Motor neuron (in vitro differentiated cells): ENCODE measurements at places on chromosomes 2 and 18. TPM values are rescaled to one million over a fixed set of nuclear protein-coding genes. Genes with fewer than 3 reads are reported as not detected.

The AQP12A gene
- total RNA-seq, result not detected in 2 replicates

The RAB12 gene
- 19.5 and 20.4 TPM in 2 replicates for total RNA-seq

DNA sequence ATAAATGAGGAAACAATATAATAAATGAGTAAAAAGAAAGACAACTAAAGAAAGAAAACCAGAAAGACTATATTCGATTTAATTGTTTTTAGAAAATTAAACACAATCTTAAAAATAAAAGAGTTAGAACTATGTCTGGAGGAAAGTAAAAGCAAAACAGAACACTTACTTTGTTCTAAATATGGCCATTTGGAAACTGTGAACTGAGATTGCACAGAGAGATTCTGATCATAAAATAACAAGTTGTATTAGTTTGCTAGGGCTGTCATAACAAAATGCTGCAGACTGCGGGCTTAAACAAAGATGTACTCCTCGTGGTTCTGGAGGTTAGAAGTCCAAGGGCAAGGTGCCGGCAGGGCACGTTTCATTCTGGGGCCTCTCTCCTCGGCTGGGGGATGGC lies 128.1 kb upstream of the AQP4 start:
- ATAC-seq, result no peak

DNA sequence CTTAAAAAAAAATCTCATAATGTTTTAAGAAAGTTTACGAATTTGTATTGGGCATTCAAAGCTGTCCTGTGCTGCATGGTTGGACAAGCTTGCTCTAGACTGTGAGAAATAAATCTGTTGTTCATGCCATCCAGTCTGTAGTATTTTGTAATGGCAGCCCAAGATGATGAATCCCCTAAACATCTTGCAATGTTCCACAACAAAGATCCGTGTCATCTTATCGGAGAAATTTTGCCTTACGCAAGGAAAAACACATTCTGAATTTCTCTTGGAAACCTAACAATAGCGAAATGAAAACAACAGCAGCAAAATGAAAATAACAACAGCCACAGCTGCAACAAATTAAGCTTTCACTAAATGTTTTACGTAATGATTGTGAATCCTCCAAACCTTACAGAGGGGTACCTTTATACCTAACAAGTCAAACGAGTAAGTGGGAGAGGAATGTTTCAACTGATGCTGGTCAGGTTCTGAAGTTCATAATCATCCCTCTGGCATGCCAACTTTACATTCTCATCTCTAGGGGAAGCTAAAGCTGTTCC lies 76.1 kb upstream of the RNU4ATAC start:
- ATAC-seq, result no peak

The GMCL1 gene
- total RNA-seq, result 8.6 and 8.7 TPM in 2 replicates

The MC2R gene
- 0.15 TPM in 1 of 2 replicates, not detected in the other for total RNA-seq

The AQP12B gene
- total RNA-seq, result 0.49 and 0.52 TPM in 2 replicates

GRCh38 chr2:68251187-68251854 lies 1.0 kb downstream of the PPP3R1 start:
- ATAC-seq, result peak; percentile 32

DNA sequence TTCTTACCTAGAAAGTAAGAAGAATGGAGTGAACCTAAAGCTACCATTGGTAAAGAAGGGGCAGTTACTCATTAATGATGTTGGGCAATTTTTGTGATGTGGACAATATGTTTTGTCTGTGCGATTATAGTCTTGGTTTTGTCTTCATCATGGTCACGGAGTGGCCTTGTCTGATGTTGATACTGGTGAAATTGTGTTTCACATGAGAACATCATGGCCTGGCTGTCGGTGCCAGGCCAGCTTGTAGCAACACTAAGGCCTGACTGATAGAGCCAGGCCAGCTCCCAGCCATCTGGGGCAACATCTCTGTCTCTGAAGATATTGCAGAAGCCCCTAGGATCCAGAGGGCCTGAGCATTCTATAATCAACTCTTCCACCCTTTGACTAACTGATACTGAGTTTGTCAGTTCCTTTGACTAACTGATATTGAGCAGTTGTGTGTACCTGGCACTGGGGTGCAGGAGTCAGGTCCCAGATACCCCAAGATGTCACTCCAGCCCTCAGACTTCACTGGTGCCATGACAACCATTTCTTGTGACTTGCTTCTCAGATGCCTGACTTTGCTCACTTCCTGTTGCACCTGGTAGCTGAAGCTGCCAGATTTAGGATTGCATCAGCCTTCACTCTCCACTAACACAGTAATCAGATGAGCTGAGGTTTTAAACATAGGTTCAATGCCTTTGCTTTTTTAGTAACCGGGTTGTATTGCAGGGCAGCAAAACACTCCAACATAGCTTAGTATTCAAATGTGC lies 62.5 kb downstream of the RPIA start:
- no peak for ATAC-seq

DNA sequence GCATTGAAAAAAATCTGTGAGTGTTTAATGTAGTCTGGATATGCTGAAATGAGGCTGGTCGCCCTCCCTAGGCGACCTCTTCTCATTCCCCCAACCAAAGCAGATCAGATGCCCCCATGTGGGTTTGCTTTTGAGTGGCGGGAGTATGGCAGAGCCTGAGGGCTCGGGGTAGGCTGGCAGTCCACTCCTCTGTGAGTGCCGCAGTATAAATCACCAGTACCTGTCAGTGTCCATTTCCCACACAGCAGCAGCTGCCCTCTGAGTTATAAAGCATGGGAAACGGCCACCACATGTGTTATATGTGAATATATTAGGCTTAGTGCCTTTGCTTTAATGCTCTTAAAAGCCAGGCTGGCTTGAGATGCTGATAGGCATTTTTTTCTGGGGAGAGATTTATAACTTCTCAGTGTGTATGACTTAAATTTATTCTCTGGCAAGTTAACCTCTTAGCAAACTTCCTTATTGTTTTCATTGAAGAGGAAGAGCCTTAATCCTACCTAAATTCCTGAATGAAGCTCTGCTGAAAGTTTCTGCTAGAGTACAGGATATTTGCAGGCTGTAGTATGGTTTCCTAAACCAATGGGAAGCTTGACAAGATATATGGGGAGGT lies 3.8 kb downstream of the DCC start:
- ATAC-seq, result peak; percentile 40

GRCh38 chr18:44156126-44156525 lies 524.6 kb upstream of the SETBP1 start:
- ATAC-seq, result no peak
